Activated CD8-positive, alpha-beta T cell treated with anti-CD3 and anti-CD28 coated beads, Interleukin-2, amount 10 ng/mL, durations not matched to agents 7 days and 5 days (primary cell): ENCODE measurements at places on chromosomes 3 and 15.
A peak's percentile ranks its signal among the peaks of the same experiment; 100 is the strongest.

- DNase-seq: no peak
Observed at GRCh38 chr3:63654931-63655330, 2.5 kb downstream of the SNTN start.

DNA sequence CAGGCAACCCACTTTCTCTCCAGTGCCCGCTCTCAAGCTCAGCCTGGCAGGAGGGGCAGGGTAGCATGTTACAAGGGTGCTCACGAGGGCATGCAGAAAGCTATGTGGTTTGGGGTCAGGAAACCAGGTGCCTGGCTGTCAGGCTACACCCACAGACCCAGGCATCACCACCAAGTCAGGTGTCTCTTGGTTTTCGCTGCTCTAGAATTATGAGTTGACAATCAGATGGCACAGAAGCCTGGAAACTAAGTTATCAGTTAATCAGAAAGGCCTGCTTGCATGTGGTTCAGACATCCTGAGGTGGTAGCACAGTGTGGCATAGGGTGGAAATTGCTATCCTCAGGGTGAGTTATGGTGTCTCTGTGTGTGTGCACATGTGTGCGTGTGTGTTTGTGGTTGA is 16.2 kb upstream of the CCR9 start:
- peak; percentile 67 for DNase-seq

GRCh38 chr3:8629151-8630021 is 15.2 kb downstream of the SSUH2 start:
- peak; percentile 59 for DNase-seq

DNA sequence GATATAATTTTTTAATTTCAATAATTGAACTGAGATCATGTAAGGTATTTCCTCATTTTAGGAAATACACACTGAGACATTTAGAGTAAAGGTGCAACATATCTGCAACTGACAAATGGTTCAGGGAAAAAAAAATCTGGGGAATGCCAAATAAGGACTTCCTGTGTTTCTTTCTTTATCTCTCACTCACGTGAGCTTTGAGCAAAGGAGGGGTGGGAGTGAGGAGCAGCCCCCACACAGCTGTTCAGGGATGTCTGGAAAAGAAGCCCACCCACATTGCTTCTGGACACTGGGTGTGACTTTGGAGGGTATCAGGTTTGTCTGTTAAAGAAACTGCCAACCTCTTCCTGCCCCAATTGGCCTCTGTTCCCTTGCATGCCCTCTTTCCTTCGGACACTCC is 5.6 kb upstream of the TP63 start:
- no peak for DNase-seq

DNA sequence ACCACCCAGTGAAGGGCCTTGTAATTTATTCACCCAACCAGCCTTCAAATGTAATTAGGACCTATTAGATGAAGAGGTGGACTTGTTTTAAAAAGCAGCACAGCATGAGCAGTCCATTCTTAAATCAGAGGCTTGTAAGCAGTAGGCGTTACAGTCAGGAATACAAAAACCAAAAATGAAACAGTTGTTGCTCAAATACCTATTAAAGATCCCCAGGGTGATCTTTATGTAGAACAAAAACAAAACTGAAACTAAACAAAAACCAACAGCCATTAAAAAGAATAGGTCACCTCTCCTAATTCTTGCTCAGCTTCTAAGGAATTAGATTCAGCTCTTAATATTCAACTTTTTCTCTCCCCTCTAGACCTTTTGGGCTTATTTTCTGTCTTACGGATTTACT is 104.9 kb upstream of the ST8SIA2 start:
- no peak for DNase-seq

- no peak for DNase-seq
Observed at GRCh38 chr3:131555456-131555855, 52.7 kb upstream of the MRPL3 start.

DNA sequence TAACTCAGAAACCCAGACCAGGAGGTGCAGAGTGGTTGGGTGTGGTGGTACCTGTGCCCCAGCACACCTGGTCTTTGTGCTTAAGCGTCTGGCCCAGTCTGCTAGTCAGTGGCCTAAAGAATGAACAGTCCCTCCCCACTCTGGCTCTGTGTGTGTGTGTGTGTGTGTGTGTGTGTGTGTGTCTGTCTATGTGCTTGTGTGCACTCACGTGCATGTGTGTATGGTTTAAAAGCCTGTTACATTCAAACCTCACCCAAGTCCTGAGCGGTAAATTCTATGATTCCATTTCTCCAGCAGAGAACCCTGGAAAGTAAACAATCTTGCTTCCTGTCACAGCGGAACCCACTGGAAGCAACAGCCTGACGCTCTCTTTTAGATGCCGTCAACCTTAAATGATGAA is 34.2 kb downstream of the EDEM1 start:
- no peak for DNase-seq

DNA sequence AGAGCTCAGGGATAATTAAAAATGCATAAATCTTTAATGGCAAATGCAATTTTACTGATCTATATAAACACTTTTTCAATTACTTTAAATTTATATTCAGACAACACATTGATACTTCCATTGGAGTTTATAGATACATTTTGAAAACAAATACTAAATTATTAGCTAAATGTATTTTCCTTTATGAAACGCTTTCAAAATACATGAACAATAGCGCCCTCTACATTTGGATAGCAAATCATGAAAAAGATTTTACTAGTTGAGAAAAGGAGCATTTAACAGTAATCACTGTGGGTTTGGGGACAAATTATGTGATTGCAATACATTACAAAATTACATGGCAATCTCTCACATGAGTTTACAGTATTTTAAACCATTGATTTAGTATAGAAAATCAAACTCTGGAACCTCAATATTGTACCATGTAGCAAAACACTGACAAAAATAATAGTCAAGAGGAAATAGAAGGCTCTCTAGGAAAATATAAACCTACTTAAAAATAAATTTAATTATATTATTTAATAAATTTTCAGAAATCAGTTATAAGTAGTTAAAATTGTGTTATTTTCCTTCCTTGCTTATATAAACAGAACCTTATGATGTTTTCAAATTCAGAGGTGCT is 207.9 kb downstream of the ZIC1 start:
- no peak for DNase-seq

DNA sequence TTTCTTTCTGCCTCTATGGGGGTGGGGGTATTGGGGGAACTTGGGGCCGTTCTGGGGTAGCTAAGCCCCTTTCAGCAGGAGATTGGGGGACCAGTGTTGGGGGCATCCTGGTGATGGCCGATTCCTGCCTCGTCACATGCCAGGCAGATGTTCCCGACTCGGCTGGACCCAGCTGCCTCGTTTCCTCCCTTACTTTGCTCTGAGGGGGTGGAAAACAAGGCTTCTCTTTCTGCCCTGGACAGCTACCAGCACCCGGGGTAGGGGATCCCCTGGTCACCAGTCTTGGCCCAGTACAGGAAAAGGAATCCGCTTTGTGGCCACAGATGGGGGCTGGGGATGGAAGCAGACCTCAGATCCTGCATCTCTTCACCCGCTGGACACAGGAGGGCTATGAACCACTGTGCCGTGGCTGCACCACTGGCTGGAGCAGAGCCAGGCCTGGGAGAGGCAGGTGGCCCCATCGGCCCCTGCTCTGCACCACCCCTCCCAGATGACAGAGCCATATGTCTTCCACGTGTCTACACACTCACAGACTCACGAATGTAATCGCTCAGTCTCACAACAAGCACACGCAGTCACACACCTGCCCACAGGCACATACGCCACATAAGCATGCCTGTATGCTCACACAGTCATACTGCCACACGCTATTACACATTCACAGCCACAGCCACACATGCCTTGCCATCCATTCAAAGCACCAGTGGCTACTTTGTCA is 12.4 kb downstream of the SNX33 start:
- no peak for DNase-seq

- DNase-seq: no peak
Observed at GRCh38 chr3:6622712-6623111, 238.2 kb upstream of the GRM7 start.

DNA sequence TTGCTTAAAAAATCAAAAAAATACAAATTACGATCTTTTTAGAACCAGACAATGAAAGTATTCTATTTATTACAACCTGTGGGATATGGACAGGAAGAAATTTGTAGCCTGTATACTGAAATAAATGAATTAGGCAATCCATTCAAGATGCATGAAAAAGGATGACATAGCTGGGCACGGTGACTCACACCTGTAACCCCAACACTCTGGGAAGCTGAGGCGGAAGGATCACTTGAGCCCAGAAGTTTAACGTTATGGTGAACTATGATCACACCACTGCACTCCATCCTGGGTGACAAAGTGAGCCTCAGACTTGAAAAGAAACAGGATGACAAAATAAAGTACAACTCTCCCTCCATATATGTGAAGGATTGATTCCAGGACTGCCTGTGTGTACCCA is 74.1 kb downstream of the MSL2 start:
- no peak for DNase-seq

GRCh38 chr15:41304149-41304770 is 28.1 kb downstream of the OIP5 start:
- no peak for DNase-seq

DNA sequence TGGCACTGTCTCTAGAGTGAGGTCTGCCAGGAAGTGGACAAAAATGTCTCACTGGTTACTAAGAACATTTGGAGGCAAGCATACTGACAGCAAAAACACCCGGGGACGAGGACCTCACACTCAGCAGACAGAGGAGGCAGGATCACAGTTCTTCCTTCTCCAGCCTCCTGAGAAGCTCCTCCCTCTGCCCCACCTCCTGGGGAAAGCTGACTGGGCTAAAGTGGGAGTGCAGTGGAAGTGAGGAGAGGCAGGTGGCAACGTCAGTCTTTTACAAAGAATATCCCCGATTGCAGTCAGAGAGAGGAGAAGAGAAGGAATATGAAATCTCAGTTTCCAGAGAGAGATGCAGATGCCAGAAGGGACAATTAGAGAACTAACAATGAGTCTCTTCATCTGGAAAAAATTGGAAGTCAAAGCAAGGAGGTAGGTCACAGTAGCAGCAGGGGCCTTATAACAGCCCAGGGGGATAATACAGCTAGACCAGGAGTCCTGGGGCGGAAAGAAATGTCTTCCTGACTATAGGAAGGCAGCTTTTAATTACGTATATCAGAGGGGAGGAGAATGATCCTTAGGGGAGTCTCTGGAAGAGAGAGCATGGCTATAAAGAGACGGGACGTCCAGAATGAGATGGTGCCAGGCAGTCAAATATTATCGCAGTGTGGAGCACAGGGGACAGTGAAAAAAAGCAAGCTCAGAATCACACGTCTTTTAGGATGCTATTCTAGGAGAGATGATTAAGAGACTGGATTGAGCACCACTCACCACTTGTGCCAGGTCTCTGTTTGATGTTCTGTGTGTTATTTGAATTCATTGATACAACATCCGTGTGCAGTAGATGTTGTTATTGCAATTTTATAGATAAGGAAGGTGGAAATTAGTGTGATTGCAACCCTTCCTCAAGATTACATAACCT is 47.2 kb downstream of the LEO1 start:
- no peak for DNase-seq

DNA sequence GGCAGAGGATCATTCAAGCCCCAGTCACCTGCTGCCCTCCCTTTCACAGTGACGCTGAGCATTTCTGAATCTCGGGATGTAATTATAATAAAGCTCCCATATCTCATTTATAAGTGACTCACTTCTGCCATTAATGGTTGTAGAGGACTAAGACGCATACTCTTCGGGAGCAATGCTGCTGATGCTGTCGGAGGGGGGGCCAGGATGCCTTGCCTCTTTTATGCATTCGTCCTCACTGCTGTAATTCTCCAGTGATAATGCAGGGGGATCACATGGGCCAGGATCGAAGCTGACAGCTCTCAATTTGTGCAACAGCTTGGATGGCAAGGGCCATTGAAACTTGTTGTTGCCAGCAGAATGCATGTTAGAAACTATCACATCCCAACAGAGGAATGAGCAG is 3.1 kb downstream of the HRH1 start:
- no peak for DNase-seq

DNA sequence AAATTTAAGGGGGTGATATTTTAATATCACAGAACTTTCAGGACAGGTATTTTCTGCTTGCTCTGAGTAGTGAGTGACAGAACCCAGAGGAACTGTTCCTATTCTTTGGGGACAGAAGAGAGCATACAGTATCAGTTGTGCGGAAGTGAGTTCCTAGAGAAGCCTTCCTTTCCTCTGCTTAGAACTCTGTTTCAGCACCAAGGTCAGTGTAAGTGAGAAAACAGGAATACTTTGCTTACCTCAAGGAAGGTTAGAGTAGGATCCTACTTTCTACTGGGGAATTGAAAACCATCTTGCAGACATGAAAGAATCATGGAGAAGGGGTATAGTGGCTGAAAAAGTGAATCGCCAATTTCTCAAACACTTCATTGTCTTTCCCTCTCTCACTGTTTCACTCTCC is 542.4 kb downstream of the SQOR start:
- DNase-seq: no peak
